Caudate nucleus (tissue), 63 donors: ENCODE measurements at places on chromosomes 2 and 18.

DNA sequence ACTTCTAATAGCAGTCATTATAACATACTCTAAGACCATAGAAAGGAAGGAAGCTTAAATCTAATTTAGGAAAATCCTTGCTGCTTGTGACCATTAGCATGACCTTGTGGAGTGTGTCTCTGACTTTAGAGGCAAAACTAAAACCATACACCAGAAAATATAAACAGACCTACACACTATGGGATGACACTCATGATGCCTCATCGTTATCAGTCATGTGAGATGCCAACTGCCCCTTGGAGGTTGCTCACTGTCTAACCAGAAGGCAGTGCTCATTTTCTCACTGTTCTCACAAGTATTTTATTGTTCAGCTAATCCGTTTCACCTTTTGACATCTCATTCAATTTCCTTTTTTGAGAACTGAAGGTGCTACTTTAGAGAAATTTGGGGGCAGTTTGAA lies 376.9 kb downstream of the RND3 start:
- DNase-seq = no peak

GRCh38 chr2:241072553-241073165 lies 29.4 kb downstream of the MTERF4 start:
- DNase-seq = no peak

GRCh38 chr2:37343537-37344434 lies 644 bp upstream of the QPCT start:
- DNase-seq = no peak

GRCh38 chr18:48782381-48782861 lies 168.3 kb downstream of the SMAD7 start:
- no peak for DNase-seq

DNA sequence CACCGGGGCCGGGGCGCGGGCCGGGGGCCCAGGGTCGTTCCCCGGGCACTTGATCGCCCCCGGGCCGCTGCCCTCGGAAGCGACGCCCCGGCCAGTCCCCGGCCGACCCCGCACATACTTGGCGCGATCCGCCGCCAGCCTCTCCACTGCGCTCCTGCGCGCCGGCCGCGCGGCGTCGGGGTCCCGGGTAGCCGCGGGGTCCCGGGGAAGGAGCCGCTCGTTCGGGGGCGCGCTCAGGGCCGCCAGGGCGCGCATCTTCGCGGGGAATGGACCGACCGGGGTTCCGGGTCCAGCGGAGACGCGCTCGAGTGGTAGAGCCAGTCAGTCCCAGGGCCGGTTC lies 204 bp downstream of the FAM110C start:
- DNase-seq = no peak

GRCh38 chr2:101809698-101810097 lies 112.2 kb downstream of the MAP4K4 start:
- DNase-seq = no peak
